ENCODE measurements at places on chromosomes 16 and 17.
A peak's percentile ranks its signal among the peaks of the same experiment; 100 is the strongest.

GRCh38 chr16:57426356-57426755, 20.8 kb downstream of the CIAPIN1 start:
- no peak for DNase-seq

GRCh38 chr17:46813920-46814319, 4.6 kb downstream of the WNT3 start:
- DNase-seq = no peak

GRCh38 chr17:35257208-35257659, 14.4 kb downstream of the SLFN5 start:
- DNase-seq = no peak

DNA sequence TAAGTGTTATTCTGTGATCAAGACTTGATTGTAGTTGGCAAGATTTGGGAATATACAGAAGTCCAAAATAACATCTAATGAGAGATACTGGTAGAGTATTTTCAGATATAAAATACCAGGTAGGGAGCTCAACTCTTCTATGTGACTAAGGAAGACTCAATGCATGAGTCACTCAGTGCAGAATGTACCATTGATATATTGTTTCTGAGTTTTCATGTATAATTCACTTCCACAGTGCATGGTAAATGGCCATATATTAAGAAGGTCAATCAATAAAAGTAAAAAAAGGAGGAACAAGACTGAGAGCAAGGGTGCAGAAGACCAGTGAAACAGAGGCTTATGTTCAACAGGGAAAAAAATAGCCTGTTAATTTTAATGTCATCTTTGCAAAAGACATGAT, 1387.9 kb downstream of the CDH8 start:
- DNase-seq = no peak

DNA sequence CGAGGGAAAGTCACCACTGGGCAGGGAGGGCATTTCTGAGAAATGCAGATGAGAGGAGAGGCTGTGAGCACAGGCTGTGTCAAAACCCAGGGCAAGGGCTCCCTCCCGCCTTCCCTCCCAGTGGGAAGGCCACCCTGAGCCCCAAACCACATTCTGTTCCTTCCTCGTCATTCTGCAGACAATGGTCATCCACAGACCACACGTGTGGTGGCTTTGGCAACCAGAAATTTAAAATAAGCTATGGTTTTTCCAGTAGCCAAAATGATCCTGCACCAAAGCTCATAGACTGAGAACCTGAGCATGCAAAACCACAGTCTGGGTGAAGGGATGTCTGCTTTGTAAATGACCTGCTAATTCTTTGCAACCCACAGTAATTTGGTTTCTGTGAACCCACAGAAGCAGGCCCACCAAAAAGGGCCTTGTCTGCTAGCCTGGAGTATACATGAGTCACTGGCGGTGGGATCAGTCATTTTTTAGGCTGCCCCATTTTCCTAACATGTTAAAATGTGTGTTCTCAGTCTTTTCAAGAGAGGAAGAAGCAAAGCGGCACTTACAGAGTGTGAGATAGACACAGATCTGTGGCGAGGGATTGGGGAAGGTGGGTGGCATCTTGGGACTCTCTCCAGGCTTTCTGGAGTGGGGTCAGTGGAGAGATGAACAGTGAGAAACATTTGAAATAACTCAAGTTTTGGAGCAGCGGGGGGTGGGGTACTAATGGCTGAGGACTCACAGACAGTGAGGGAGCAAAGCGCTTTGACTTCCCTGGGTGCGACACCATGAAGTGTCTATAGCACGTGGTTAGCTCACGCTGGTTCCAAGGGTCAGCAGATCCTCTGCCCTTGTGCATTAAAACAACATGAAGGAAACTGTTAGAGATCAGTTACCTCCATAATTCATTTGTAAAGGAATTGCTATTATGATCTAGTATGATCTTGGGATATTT, 20.5 kb downstream of the GRB7 start:
- DNase-seq = no peak

- DNase-seq = no peak
These were observed 1000.9 kb upstream of the RBFOX1 start for GRCh38 chr16:6331770-6332169.

GRCh38 chr16:8867216-8867931, 1.4 kb downstream of the CARHSP1 start:
- DNase-seq = peak; percentile 21

GRCh38 chr16:25374556-25374955, 116.9 kb upstream of the ZKSCAN2 start:
- no peak for DNase-seq

- no peak for DNase-seq
These were observed 46.5 kb downstream of the CACNG3 start for GRCh38 chr16:24302636-24303035.

- DNase-seq = no peak
These were observed 70.3 kb downstream of the RAI1 start for GRCh38 chr17:17751489-17752088.

- DNase-seq = no peak
These were observed 4.7 kb upstream of the QRICH2 start for GRCh38 chr17:76312735-76313134.

- peak; percentile 45 for DNase-seq
These were observed 206.2 kb downstream of the PRKCB start for GRCh38 chr16:24041834-24042631.
